Activated naive CD4-positive, alpha-beta T cell treated with anti-CD3 and anti-CD28 coated beads, Interleukin-2, amount 50 U/mL, for 16 hours (primary cell): ENCODE measurements at places on chromosomes 4 and X.

DNA sequence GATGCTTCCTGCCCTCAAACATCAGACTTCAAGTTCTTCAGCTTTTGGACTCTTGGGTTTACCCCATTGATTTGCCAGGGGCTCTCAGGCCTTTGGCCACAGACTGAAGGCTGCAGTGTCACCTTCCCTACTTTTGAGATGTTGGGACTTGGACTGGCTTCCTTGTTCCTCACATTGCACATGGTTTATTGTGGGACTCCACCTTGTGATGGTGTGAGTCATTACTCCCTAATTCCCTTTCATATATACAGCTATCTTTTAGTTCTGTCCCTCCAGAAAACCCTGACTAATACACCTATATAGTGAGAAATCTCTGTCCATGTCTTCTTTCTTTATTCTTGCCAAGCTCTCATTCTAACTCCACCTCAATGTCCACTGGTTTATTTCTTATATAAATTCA lies 736.9 kb upstream of the HS3ST1 start:
- DNase-seq = no peak

GRCh38 chr4:121721700-121722099 lies 24.9 kb upstream of the ANXA5 start:
- no peak for DNase-seq

GRCh38 chr4:19104176-19104575 lies 1082.6 kb upstream of the LCORL start:
- DNase-seq = no peak

GRCh38 chrX:20309806-20310205 lies 43.1 kb upstream of the RPS6KA3 start:
- DNase-seq = no peak

DNA sequence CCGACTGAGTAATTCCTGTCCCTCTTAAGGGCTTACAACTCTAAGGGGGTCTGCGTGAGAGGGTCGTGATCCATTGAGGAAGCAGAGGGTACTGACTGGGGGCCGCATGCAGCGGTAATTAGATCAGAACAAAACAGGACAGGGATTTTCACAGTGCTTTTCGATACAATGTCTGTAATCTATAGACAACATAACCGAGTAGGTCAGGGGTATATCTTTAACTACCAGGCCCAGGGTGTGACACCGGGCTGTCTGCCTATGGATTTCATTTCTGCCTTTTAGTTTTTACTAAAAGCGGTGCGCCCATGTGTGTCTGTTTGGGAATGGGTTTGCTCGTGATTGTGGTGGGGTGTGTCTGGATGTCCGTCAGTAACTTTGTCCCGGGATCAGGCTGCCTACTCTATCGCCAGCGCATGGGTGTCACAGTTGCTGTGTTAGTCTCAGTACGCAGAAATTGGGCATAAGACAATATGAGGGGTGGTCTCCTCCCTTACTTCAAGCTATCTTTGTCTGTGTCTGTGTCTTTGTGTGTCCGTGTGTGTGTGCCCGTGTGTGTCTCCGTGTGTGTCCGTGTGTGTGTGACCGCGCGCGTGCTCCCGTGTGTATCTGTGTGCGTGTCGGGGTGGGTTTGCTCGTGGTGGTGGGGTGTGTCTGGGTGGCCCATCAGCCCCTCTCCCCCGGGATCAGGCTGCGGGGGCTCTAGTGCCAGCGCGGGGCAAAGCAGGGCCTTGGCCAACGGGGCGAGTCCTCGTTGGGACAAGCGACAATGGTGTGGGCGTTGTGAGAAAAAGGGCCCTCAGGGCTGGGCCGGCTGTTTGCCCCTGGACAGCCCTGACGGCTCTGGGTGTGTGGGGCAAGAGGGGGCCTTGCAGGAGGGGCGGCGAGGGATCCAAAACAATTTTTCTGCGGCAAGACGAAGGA lies 10.4 kb downstream of the FRG2 start:
- DNase-seq = no peak

- no peak for DNase-seq
Measured at GRCh38 chrX:54427837-54428424, 12.3 kb upstream of the TSR2 start.

- DNase-seq = no peak
Measured at GRCh38 chr4:140937866-140938265, 181.7 kb upstream of the TBC1D9 start.

DNA sequence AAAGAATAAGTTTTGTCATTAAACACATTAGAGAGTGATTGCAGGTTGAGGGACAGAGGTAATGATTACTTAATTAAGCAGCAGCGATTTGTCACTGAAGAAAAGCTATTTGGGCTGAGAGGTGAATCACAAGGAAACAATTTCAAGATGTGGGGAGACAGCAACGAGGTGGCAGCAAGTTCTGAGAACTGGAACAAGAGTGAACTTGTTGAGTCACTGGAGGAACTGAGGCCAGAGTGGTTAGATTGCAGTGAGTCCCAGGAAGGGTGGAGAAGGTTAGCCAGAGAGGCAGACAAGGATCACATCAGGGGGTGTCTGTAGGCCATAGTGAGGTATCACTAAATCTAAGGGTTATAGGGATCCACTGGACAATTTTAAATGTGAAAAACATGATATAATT lies 57.9 kb upstream of the TMPRSS11A start:
- no peak for DNase-seq

- no peak for DNase-seq
Measured at GRCh38 chrX:17032351-17032750, 85.9 kb downstream of the REPS2 start.

- no peak for DNase-seq
Measured at GRCh38 chrX:143429131-143429530, 88.1 kb downstream of the SPANXN3 start.

DNA sequence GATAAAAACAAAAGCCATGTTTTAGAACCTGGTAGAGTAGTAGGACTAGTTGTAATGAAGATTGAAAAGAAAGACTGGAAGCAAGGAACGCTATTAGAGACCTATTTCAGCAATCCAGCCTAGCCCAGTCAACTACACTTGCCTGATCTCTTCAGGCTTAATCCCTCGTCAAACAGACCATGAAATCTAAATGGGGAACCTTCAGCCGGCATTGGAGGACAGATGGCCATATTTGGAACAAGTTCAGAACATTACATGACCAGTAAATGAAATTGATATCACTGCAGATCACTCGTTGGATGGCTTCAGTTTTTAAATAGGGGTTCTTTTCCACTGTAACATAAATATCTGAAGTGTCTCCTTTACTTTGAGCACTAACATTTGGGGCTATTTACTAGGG lies 84.8 kb upstream of the WDR44 start:
- DNase-seq = no peak

DNA sequence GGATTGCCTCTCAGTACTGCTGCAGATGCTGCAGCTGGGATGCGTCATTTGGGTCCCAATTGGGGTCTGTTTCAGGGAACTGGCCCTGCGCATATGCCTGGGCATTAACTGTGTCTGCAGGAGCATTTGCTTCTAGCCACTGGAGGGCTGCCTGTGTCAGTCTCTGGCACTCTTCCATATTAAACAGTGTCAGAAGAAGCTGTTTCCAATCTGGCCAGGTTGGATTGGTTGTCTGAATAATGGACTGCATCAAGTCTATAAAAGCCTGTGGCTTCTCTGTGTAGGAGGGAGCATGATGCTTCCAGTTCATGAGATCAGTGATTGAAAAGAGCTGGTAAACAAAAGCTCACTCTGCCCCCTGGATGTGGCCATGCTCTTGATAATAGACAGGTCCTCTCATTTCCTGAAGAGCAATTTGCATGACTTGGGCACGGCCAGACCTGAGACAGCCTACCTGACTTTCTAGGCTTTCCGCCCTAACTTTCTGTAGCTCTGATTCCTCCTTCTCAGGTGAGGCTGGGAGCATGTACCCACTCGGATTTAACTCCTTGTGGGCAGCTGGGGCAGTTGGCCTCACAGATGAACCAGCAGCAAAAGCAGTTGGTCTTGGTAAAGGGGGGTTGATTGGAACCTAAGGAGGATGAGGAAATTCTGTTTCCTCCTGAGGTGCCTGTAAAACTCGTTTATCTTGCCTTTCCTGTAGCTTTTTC lies 29.2 kb downstream of the SULT1E1 start:
- no peak for DNase-seq

GRCh38 chr4:43276321-43276720 lies 383.8 kb downstream of the GRXCR1 start:
- DNase-seq = no peak

- no peak for DNase-seq
Measured at GRCh38 chrX:72121383-72121782, 10.3 kb downstream of the RTL5 start.

- no peak for DNase-seq
Measured at GRCh38 chr4:22921936-22922335, 229.2 kb downstream of the GBA3 start.

- DNase-seq = peak; percentile 55
Measured at GRCh38 chrX:100928660-100929613, at the start of gene XKRX. Gene XKRX (minus strand): TSS chrX:100928917. CDS start chrX:100928304, 613 bp downstream.

GRCh38 chrX:139924069-139924695 lies 8.7 kb downstream of the ATP11C start:
- no peak for DNase-seq

- no peak for DNase-seq
Measured at GRCh38 chrX:12986164-12986779, 11.4 kb downstream of the TMSB4X start.

DNA sequence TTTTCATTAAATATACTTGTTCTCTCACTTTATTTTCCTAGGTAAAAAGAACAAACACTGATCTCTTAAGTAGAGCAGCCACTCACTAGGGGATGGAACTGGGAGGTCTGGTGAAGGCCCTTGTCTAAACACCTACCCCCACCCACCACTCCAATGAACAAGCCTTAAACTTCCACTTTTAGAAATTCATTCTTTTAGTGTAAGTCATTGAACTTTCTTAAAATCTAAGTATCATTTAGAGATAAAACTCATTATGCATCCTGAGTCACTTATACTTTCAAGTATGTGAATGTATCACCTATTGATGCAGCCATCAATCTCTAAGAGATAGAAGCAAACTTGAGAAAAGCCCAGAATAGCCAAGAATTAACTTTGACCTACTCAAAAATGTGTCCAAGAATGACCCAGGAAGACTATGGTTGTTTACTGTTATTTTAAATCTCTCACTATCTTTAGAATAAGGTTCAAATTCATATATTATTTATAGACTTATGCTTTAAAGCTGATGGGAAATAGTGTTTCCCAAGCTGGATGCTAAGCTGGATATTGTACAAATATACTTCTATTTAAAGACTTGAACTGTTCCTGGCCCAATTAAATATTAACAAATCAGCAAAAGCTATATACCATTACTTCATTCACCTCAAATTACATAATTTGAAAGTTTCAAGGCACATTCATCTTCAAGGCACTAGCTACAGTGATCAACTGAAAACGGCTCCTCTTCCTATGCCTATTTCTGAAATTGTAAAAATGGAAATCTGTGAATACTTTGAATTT lies 49.5 kb downstream of the CAMK2D start:
- no peak for DNase-seq

- no peak for DNase-seq
Measured at GRCh38 chr4:74474345-74475090, 29.6 kb downstream of the AREG start.

- DNase-seq = no peak
Measured at GRCh38 chr4:73761856-73762255, 21.5 kb downstream of the CXCL8 start.

DNA sequence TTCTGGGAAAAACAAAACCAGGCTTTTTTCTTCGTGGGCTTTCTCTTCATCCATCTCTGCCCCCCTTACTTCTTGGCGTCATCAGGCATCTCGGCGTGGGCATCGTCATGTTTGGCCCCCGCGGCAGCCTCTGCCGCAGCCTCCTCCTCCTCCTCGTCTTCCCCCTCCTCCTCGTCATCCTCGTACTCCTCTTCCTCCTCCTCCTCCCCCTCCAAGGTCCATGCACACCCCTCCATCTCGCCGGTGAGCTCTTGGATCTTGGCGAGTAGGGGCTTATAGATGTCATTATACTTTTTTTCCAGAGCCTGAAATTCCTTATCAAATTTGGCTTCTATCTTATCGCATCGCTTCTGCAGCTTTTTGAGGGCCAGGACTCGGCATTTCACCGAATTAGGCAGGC lies 488 bp downstream of the NAP1L5 start:
- DNase-seq = peak; percentile 26

DNA sequence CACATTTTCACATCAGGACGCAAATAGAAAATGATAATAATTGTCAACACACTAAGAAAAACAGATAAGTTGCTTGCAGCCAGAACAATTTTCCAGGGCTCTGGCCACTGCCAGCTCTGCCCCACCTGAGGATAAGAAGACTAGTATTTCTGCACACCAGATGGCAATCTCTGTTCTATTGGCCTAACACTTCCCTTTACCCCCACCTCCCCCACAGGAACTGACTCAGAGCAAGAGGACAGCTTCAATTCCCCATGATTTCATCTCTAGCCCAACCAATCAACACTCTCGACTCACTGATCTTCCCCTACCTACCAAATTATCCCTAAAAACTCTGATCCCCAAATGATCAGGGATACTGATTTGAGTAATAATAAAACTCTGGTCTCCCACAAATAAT lies 164.0 kb downstream of the SMARCA1 start:
- DNase-seq = no peak

DNA sequence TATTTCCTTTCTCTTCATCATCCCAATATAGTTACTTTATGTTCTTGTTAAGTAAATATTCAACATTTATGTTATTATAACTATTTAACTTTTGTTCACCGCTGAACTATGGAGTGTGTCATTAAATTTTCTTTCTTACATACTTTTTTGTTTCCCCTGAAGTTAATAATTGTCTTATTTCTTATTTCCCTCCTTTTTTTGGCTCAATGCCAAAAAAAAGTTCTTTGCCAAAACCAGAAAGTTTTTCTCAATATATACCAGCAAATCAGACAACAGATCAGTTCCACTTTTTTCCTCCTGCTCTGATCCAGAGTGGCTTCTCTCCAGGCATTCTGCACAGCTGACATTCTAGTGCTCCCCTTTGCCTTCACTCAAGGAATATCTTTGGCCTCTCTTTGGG lies 187.0 kb upstream of the PPARGC1A start:
- no peak for DNase-seq

GRCh38 chr4:11418610-11419009 lies 10.1 kb downstream of the HS3ST1 start:
- peak; percentile 28 for DNase-seq

DNA sequence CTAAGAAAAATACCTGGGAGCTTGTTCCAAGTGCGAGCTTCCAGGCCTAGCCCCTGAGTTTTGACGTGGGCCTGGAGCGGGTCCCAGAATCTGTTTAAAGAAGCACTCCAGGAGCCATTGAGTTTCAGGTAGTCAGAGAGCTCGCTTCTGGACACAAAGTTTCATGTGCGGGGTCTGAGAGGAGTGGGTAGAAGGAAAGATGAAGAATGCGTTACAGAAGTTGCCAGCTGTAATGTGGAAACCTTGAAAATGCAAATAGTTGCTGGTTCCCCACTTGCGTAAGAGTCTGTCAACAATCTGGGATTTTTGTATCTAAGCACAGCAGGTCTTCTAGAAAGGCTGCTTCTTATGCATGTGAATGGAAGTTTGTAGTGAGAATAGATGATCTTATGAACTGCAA lies 77.5 kb upstream of the CLCN4 start:
- DNase-seq = no peak
